ENCODE measurements at places on chromosomes 16 and 17. TPM values are rescaled to one million over a fixed set of nuclear protein-coding genes. Genes with fewer than 3 reads are reported as not detected.

- DNase-seq, result no peak
Measured at GRCh38 chr16:89761304-89761922, 40.1 kb downstream of the ZNF276 start.

GRCh38 chr17:70070305-70071027 lies 4.6 kb upstream of the KCNJ16 start:
- no peak for DNase-seq

DNA sequence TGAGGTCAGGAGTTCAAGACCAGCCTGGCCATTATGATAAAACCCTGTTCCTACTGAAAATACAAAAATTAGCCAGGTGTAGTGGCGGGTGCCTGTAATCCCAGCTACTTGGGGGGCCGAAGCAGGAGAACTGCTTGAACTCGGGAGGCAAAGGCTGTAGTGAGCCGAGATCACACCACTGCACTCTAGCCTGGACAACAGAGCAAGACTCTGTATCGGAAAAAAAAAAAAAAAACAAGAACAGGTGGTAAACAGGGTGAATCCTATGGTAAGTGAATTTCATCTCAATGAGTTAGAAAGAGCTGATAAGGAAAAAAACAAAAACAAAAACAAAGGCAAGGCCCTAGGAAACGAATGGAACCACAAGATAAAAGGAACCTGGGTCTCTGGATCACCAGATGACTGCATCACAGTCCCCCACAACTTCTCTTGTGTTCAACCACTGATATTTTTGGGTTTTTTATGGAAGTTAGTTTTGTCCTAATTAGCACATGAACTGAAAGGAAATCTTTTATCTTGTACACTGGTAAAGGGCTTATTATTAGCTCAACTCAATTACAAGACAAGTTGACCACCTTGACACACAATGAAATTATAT lies 21.0 kb downstream of the GLG1 start:
- no peak for DNase-seq

The TSEN54 gene
- polyA plus RNA-seq, result 33.8 TPM

DNA sequence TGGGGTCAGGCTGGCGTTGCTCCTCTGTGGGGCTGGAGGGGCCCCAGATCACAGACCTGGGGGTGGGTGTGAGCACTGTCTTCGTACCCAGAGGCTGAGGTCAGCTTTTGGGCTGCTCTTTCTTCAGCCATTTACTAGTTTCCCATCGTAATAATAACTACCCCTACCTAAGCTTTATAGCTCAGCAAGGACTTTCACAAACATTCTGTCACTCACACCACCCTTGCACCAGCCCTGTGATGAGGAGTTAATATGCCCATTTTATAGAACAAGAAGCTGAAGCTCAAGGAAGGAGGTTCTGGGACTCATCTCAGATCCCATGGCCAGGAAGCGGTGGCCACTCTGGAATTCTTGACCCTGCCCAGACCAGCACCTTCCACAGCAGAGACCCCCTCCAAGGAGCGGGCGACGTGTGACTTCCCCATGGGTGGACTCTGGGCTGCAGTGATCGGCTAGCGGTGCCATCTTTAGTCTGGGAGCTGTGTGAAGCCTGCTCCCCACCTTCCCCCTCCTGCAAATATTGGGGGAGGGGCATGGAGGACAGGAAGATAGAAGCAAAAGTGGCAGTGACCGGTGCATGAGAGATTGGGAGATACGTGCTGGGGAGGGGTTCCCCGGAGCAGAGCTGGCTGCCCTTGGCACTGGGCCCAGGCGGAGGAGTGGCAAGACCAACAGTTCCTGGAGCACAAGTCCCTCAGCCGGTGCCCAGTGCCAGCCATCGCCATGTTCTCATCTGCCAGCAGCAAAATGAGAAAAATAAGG lies 81.8 kb upstream of the TOB1 start:
- peak; percentile 96 for DNase-seq

- no peak for DNase-seq
Measured at GRCh38 chr17:30520436-30520835, 43.2 kb downstream of the GOSR1 start.

- DNase-seq, result no peak
Measured at GRCh38 chr17:29595107-29595942, 2.4 kb downstream of the ANKRD13B start.

- DNase-seq, result no peak
Measured at GRCh38 chr16:8908810-8909468, 26.8 kb downstream of the LITAFD start.

The CD7 gene
- polyA plus RNA-seq, result 1.0 TPM

The DPEP2NB gene
- polyA plus RNA-seq, result not detected

The ZFP3 gene
- 3.4 TPM for polyA plus RNA-seq

The MARVELD3 gene
- polyA plus RNA-seq, result 10.6 TPM

The ACTG1 gene
- 1,350 TPM for polyA plus RNA-seq

- DNase-seq, result no peak
Measured at GRCh38 chr16:64627288-64627687, 494.6 kb downstream of the CDH11 start.

- DNase-seq, result no peak
Measured at GRCh38 chr16:61210076-61210475, 826.2 kb downstream of the CDH8 start.

- no peak for DNase-seq
Measured at GRCh38 chr17:43579566-43580140, 33.5 kb upstream of the ETV4 start.

DNA sequence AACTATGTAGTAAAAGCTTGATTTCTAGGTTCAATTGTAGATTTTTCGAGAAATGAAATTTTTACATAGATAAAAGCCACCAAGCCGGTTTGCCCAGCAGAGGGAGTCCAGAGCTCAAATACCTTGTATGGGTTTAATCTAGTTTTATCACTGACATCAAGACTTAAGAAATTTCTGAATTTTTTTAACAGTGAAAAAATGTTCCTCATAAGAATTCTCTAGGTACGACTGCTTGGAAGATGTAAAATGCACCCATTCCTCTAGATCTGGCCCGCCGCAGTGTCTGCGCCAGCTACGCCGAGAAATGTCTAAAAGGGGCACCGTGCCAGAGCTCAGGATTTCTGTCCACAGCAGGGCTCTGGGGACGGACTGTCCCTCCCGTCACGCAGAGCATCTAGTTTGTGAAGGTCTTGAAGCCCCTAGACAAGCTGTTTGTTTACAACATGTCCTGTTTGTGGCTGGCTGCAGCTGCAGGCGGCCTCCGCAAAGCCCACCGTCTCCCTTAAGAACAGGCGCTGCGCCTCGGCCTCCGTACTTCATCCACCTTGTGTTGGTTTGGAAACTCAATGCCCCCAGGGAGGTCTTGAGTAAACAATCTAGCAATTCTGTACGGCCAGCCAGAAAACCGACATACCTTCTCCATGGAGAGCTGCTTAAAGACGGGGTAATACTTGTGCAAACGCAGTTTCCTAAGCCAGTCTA lies 24.8 kb downstream of the MAP1LC3B start:
- no peak for DNase-seq

- no peak for DNase-seq
Measured at GRCh38 chr16:48452991-48453760, 68.0 kb upstream of the SIAH1 start.

- peak; percentile 92 for DNase-seq
Measured at GRCh38 chr16:29848420-29849297, 14.4 kb downstream of the CDIPT start.

The CACNG3 gene
- not detected for polyA plus RNA-seq

GRCh38 chr16:17602678-17603077 lies 131.9 kb upstream of the XYLT1 start:
- DNase-seq, result no peak

DNA sequence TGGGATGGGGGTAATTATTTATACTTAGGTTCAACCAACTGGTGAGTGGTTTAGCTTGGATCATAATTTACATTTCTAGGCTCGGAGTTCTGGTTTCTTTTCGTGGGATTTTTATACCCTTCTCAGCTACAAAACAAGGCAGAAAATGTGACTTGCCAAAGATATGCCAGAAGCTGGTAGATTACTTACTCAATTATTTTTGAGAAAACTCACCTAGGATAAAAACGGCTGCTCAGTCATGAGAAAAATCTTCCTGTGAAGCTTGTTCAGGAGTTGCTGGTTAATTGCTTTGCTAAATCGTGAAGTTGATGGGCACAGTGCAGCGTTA lies 1.1 kb downstream of the NDEL1 start:
- DNase-seq, result no peak

DNA sequence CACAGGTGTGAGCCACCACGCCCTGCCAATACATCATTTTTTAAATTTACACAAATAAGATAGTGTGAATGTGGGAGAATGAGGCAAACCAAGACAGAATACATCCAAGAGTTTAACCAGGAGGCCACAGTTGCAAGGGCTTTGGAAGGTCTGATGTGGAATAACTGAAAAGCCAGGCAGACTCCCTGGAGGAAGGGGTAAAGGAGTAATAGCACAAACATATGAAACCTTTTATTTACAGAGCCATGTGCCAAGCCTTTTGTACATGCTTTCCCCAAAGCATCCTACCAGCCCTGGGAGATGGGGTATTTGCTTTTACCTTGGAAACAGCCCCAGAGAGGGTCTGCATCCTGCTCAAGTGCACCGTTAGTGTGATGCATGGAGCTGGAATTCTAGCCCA lies 4.7 kb downstream of the ADGRG3 start:
- no peak for DNase-seq

GRCh38 chr16:69542974-69543373 lies 22.8 kb upstream of the NFAT5 start:
- DNase-seq, result no peak

DNA sequence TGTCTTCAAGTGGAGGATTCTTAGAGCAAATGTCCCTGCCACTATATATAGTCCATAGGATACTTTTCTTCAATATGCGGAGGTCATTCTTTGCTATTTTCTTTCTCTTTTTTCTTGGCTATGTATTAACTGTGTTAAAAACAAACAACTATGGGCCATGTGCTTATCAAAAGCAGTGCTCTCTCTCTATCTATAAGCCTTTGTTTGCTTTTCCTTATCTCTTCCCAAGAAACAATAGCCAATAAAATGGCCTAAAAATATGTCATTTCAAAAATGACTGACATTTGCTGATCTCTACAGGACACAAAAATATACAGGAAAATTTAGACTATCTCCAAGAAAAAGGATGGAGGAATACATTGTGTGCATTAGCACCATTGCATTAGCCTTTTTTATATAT lies 212.1 kb downstream of the MAF start:
- DNase-seq, result no peak

- no peak for DNase-seq
Measured at GRCh38 chr16:72131036-72131435, 37.4 kb downstream of the DHX38 start.

GRCh38 chr17:64103391-64104364 lies 26.3 kb downstream of the ERN1 start:
- no peak for DNase-seq

DNA sequence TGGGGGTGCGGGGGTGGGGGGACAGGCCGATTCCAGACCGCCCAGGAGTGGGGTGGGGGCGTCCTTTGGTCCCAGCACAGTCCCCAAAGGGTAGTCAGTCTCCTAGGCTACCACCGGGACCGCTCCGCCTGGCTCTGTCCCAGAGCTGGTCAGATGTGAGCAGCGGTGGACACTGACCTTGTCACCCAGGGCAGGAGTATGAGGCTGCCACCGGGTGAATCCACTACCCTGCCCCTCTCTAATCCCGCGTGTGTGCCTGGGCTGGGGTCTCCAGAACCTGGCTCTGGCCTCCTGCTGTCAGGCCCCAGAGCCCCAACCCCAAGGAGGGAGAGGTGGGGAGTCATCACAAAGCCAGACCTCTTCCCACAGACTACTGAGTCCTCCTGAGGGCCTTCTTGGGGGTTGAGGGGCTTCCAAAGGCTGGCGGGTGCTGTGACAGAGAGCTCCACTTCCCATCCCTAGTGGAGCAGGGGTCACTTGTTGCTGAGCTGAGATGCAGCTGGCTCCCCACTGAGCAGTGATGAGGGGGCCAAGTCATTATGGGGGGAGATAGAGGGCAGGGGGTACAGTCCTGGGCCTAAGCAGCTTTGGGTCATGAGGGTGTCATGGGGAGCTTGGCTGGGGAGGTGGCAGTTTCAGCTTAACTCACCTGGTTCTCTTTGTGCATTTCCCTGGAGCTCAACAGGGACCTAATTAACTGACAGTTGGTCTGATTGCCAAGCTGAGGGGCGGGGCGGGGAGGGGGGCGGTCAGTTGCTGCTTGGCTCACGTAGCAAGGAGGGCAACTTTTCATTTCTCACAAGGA lies 1.2 kb downstream of the PPP1R1B start:
- no peak for DNase-seq

The AMDHD2 gene
- 51.8 TPM for polyA plus RNA-seq

- DNase-seq, result no peak
Measured at GRCh38 chr17:48818361-48818841, 1.4 kb upstream of the TTLL6 start.

- peak; percentile 29 for DNase-seq
Measured at GRCh38 chr16:86513471-86514277, 3.3 kb downstream of the FOXF1 start.

DNA sequence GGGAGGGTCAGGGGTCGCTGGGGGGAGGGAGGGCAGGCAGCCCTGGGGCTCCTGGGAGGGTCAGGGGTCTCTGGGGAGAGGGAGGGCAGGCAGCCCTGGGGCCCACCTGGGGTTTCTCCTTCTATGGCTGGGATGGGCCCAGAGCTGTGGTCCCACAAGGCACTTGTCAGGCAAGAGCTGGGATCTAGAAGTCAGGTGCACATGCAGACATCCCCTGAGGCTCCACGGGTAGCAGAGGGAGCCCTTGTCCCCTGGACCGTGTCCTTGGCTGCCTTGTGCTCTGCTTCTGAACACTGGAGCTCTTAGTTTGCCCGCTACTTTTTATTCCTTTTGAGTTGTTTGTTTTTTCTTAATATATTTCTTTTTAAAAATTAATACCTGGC lies 1.8 kb downstream of the TUBB3 start:
- no peak for DNase-seq

- DNase-seq, result no peak
Measured at GRCh38 chr17:80797741-80798594, 193.7 kb upstream of the CHMP6 start.

The STX1B gene
- polyA plus RNA-seq, result 0.22 TPM

- peak; percentile 30 for DNase-seq
Measured at GRCh38 chr17:1649844-1650501, at the start of gene RILP. RILP (minus strand) TSS chr17:1649866; CDS start chr17:1649804, 62 bp downstream.

The IRX3 gene
- 13.5 TPM for polyA plus RNA-seq

DNA sequence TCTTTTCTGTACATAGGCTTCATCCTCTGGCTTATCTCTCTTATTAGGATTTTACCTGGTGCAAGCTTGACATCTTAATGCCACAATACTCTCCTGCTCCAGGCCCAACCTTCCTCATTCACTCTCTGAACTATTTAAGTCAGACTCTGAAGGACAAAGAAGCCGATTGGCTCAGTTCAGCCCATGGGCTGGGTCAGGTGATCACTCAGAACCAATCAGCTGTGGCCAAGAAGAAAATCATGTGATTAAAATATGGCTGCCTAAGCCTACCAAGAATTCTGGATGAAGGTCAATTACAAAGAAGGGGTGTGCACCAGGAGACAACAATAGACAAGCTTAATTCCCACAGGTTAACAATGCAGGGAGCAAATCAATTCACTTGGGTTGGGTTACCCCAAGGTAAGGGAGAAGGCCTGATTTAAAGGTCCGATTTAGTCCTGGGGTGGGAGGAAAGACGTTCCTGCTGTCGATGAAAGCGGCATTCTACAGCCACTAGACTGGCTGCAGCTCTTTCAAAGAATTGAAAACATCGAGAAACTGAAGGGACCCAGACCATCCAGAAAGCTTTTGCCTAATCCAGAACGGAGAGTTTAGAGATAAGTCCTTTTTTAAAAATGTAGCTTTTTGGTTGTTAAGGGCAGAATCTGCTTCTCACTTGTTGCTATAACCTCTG lies 42.9 kb upstream of the NFAT5 start:
- DNase-seq, result no peak
